ENCODE measurements at places on chromosomes 5 and 9.

GRCh38 chr5:107672211-107673038 lies 1.7 kb upstream of the EFNA5 start:
- DNase-seq = peak; percentile 98

- no peak for DNase-seq
Observed at GRCh38 chr5:172626031-172626581, 15.0 kb upstream of the NEURL1B start.

DNA sequence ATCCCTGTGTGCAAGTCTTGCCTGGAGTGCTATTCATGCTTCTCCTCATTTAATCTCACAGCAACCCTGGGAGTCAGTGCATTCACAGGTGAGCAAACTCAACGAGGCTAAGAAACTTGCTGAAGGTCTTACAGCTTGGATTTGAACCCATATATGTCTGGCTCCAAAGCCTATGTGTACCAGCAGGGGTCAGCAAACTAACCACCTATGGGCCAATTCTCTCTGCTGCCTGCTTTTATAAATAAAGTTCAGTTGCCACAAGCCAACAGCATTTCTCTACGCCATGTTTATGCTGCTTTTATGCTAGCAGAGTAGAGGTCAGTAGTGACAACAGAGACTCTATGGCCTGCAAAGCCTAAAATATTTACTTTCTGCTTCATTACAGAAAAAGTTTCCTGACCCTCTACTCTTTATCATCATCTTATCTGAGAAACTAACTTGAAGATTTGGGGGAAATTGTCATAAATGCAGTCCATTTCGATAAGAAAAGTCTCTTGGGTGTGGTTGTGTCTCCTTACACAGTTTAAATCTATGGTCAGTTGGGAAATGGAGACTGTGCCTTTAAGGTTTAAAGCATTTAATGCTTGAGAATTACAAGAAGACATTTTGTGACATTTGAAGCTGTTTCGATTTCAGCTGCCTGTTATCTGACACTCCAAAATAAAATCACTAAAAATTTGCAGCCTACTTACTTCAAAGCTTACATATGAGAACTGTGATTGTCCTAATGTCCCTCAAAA lies 137.7 kb downstream of the PRELID2 start:
- no peak for DNase-seq

GRCh38 chr5:155676967-155677366 lies 650.0 kb upstream of the SGCD start:
- DNase-seq = no peak

GRCh38 chr9:28899267-28899666 lies 1326.0 kb upstream of the C9orf72 start:
- DNase-seq = no peak

- DNase-seq = no peak
Observed at GRCh38 chr5:150672237-150672883, 11.3 kb downstream of the MYOZ3 start.

DNA sequence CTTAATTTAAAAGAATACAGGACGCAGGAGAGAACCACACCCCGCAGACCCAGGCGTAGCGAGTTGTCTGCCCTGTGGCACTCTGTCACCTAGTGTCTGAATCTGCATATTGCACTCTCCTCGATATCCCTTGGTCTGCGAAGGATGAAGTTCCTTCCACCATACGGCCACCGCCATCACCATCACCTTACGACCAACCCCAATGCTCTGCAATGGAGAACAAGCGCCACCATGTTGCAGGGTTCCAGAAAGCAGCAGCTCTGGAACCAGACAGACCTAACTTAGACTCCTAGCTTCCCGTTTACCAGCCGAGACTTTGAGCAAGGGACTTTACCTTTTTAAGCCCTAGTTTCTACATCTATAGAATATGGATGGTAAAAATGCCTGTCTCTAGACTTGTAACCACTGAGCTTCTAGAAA lies 77.4 kb upstream of the DMRT1 start:
- peak; percentile 93 for DNase-seq

DNA sequence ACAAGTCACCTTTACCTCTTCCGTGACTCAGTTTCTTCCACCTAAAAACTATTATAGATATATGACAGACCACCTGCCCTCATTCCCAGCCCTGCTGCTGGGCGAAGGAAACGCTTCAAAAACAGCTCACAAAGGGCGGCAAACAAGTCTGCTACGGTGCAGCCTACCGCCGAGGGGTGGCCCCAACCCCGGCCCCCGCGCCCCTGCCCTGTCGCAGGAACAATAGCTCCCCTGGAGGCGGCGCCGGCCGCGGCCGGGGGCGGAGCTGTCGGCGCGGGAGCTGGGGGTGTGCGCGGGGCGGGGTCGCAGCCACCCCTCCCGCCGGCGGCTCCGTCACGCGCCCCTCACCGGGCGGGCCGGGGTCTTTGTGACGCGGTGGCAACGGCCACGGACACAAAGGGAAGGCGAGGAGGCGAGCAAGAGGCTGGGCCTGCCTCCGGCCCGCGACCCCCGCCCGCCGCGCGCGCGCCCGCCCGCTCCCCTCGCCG lies at the start of gene TMEFF1:
Gene TMEFF1 (plus strand): TSS at position 362 of the 488 bp plus-strand sequence. CDS start 396 bp downstream, outside the sequence.
- no peak for DNase-seq

GRCh38 chr5:4212071-4212739 lies 616.6 kb downstream of the IRX1 start:
- DNase-seq = no peak

- no peak for DNase-seq
Observed at GRCh38 chr5:93805616-93806379, 64.4 kb upstream of the POU5F2 start.

DNA sequence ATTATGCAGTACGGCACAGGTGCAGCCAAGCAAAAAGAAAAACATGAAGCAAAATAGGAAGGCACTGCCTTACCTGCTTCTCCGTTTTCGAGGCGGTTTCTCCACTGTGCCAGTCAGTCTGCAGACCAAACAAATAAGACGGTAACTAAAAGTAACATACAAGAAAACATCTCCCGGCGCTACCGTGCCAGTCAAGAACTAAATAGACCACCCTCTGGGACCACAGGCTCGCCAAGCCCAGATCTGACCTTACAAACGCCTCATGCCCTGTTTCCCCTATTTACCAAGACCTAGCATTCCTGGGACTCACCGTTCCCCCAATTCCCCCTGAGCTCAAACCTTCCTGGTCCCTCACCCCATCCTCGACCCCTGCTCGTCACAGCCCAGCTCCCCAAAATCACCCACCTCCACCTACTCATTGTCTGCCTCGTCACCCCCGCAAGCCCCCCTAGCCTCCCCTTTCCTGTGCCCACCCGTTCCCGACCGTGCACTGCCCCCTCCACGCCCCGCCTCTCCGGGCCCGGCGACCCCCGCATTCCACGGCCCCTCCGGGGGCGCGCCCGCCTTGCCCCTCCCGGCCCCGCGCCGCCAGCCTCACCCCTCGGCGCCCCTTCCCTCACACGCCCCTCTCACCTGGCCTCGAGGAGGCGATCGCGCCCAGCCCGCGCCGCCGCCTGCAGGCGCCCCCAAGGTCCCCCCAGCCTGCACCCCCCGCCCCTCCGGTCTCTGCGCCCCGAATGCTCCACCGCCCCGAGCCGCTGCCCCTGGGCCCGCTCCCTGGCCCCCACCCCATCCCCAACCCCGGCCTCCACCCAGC lies 560 bp downstream of the SCAI start:
- DNase-seq = no peak

- no peak for DNase-seq
Observed at GRCh38 chr5:39570403-39571027, 145.7 kb upstream of the DAB2 start.

- no peak for DNase-seq
Observed at GRCh38 chr5:160312960-160313727, 780 bp upstream of the CCNJL start.

DNA sequence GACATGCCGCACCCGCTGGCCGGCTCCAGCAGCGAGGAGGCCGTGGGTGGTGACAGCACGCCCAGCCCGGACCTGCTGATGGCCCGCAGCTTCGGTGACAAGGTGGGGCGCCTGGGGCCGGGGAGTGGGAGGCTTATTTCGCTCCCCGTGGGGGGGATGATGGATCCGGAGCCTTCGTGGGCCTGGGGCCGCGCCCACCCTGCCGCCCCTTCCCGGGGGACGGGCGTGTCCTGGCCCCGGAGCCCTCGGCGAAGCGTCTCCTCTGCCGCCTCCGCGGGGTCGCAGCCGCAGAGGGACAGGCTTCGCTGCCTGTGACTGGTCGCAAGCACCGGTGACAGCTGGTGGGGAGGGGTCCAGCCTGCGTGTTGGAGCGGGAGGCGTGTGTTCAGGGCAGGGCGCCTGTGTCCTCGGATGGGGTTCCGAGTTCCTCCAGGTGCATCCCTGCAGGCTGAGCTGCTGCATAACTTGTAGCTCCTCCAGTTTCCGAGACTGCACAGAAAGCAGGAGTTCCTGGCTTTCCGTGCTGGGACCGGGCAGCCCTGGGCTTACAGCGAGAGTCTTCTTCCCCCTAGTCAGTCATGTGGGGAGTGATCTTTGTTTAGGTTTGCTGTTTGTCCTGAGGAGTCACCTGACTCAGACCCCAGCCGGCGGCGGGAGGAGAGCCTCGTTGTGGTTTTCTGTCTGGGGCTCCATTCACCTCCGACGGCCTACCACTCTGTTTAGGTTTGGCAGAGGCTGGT lies 666 bp downstream of the SNX30 start:
- peak; percentile 38 for DNase-seq

All from iPS DF 19.7 (cell line).